ENCODE measurements at places on chromosomes 6 and 20.

DNA sequence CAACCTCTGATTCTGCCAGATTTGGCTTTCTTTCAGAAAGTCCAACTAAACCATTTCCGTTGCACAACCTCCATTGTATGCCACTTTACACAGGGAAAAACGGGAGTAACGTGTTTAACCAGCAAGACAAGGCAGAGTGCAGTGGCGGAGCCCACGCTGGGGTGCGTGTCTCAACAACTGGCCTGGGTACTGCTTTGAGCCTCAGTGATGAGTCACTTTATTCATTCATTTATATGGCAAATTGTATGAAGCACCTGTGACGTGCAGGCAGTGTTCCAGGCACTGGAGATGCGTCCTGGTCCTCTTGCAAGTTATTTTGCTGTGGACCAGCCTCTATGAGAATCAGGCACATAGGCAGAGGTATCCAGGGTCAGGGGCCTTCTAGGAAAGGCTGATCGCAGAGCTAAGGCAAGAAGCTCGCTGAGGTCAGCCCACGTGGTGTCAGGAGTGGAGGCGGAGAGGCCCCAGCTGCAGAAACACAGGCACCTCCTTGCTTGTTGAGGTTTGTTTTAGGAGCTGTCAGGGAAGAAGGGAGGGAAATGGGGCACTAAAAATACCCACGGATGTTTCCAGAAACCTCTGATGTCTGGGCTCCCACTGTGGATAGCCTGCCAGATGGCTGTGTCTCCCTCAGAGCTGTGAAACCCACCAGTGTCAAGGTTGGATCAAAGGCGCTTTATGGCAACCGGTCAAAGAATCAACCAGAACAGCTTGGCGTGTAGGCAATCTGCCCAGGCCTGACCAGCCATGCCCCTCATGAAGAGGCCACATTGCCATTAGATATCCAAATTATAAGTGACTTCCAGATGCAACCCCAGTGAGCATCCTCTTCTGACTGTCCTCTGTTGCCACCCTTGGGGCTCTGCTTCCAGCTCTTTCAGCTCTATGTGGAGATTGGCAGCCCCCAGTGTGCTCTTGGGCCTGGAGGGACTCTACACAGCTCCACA lies 157.2 kb downstream of the CD83 start:
- DNase-seq: no peak

DNA sequence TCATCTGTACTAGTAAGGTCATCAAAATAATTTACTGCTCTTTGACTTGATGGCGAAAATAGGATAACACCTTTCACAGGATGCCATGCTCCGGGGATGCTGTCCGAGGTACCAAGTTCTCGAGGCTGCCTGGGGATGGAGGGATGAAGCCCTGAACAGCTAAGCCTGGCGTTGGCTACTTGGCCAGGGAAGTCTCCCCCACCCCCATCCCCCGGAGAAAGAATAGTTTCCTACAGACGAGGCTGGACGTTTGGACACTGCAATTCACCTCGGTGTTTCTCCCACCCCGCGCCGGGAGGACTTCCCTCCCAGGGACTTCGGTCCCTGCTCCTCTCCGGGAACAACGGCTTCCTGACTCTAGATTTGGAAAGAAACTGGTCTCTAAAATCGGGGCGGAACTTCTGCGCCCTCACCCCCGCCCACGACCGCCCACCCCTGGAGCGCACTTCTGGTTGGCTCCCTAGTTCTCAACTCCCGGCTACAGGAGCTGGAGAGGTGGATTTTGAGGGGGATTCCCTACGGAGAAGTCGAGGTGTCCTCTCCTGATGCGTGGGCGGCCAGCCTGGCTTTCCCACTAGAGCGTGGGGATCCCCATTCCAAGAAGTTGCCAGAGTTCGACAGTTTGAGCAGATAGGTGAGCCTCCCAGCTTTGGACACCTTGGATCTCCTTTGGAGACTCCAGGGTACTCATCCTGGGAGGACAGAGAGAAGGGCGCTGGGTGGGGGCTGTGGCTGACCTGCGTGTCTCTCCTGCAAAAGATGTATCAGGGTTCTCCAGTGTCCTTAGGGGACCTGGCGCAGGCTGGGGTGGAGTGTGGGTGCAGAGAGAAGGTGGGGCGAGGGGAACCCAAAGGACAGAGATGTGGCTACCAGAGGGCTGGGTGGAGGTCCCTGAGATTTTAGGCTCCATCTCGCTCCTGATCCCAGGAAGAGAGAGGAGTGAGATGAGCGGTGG lies 1.1 kb downstream of the PCSK2 start:
- peak; percentile 6 for DNase-seq

GRCh38 chr20:35410613-35411012 lies 1.2 kb downstream of the UQCC1 start:
- DNase-seq: no peak

- no peak for DNase-seq
These were observed 40.6 kb upstream of the NKX2-2 start for GRCh38 chr20:21554376-21554890.

GRCh38 chr6:154301086-154301625 lies 55.4 kb downstream of the IPCEF1 start:
- no peak for DNase-seq

DNA sequence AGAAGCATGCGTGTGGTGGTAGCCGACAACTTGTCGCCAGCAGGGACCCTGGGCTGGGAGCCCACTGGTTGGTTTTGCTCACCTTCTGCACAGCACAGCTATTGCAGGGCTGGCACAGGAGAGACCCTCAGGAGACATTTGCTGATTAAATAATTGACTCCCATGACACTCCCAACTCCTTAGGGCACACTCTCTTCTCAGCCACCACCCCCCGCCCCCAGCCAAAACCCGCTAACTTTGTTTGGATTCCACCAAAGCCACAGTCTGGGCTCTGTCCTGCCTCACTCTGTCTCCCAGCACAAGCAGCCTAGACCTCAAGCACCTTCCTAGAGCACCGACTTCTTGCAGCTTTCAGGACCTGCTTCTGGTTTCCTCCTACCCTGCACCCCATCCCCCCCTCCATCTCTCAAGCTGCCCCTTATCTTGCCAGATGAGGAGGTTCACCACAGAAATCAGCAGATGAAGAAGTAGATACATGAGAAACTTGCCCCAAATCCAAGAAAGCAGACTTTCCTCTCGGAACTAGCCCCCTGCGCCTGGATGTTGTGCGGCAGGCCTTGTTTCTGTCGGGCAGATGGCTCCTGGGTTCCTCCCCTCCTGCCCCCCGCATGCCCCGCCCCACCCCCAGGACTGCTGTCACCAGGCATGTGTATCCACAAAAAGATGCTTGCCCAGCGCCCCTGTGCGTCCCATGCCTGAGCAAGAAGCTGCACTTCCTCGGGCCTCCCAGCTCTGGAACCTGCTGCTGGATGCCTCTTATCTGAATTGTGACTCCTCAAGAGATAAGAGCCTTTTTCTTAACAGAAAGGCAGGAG lies 35.0 kb upstream of the CD93 start:
- no peak for DNase-seq

DNA sequence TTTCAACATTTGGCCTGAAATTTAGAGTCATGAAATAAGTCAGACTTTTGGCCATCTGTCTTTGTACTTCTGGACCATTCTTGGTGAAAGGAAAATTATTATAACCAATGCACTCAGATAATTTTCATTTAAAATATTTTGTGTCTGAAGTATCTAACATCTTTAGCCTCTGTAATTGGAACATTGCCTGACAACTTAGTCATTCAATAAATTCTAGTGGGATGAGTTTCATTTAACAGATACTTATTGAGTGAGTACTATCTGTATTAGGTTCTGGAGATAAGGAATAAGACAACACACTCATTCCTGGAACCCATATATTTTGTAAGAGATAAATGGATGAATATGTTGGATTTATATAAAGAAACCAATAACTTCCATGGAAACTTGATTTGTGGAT lies 536.0 kb downstream of the BCKDHB start:
- DNase-seq: no peak

Data from retinal pigment epithelial cell (primary cell).